ENCODE measurements at places on chromosomes 7 and 10.

- DNase-seq: no peak
These were observed 88.1 kb upstream of the RET start for GRCh38 chr10:42988517-42989395.

DNA sequence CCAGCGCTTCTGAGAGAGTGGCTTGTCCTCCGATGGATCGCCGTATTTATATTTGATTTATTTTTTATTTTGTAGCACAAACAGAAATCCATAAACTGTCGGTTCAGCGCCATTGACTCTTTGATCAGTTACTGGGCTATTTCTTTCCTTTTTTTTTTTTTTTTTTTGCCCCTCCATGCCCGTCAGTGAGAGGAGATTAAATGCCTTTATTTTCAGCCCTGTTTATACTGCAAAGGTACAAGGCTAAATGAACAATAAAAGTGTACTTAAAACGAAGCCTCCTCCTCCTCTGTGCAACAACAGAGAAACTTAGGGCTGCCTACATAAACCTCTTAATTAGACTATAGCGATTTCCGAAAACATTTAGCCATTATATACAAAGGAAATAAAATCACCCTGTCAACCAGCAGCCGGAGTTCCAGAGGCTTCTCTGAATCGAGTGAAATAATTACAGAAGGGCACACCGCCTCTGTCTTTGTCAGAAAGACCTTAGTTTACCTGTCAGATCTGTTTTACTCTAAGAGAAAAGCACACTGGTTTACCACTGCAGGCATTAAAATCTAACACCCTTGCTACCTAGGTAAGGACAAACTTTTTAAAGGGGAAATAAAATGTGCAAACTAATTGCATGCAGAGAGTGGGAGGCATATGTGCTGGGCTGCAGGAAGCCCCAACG is 3.5 kb downstream of the EBF3 start:
- DNase-seq: no peak

DNA sequence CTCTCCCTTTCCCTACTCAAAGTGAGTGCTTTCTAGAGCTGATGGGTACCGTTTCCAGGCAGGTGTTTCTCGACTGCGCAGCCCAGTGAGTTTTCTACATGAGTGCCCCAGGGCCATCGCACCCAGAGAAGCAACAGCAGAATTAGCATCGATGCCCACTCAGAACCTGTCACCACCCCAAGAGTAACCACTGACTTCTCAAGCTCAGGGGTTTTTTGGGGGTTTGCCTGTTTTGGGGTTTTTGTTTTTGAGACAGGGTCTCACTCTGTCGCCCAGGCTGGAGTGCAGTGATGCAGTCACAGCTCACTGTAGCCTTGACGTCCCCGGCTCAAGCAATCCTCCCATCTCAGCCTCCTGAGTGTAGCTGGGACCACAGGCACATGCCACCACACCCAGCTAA is 25.7 kb downstream of the SNX8 start:
- peak; percentile 66 for DNase-seq

DNA sequence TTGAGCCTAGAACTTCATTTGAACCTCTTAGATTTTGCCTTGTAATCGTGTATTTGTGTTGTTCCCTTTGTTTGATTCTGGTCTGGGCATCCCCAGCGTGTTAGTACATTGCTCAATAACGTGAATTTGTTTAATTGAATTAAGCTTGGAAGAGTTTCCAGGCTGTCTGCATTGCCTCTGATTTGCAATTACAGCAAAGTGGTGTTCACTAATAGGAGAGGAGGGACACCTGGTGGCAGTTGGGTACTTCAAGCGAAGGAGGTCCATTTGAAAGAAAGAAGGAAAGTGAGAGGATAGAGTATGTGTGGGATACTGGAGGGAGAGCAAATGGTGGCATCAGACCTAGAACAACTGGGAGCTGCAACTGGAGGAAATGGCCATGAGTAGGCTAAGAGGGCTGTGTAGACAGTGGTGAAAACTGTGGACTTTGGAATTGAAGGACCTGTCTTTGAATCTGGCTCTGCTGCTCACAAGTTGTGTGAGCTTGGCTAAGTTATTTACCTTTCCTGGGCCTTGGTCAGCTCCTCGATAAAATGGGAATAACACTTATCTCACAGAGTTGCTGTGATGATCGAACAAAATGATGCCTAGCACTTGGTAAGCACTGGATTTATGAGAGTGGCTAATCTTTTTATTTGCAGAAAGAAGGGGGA is 15.1 kb downstream of the LSMEM1 start:
- peak; percentile 28 for DNase-seq

DNA sequence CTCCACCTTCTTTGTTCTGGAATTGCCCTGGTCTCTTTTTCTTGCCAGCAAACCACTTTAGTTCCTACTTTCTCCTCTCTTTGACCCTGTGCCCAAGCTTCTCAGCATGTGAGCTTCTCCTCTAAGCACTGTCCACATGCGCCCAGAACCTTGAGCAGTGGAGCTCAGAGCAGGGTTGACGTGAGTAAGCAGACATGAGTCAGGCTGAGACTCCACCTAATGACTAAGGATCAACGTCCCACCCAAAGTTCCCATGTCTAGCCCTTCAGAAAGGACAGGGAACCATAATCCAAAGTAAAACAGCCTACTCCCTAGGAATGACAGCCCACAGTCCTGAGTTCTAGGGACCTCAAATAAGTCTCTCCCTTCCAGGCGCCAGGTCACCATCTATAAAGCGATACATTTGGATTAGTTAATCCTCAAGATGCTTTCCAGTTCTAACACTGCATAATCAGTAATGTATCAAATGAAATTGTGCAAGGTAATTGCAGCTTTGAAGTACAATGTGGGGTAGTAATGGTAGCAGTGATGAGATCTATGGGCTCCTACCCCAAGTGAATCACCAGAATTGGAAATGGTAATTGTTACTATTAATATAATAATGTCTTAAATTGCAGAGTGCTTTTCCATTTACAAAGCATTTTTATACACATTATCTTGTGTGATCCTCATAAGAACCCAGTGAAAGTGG is 44.5 kb downstream of the KCNMA1 start:
- DNase-seq: no peak

DNA sequence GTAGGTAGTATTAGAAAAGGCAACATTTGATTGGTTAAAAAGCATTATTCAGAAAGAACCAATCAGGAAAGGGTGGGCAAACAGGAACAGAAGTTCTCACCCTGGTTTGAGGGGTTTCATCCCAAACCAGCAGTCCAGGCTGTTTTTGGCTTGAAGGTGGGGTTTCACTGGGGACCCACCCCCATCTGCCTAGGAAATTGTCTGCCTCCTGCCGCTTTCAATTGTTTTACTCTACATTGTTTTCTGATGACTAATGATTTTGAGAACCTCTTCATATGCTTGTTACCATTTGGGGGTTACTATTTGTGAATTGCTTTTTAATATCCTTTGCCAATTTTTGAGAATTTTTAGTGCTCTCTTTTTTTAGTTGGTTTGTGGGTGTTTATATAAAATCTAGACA is 3.3 kb upstream of the PCBD1 start:
- DNase-seq: no peak

- DNase-seq: no peak
These were observed 190.8 kb downstream of the TRIL start for GRCh38 chr7:28767356-28767755.
